ENCODE measurements at places on chromosomes 5 and 9.

GRCh38 chr9:6089300-6089699, 73.9 kb upstream of the RANBP6 start:
- DNase-seq: no peak

GRCh38 chr5:96649681-96650540, 12.3 kb upstream of the CAST start:
- DNase-seq: no peak

GRCh38 chr9:78041971-78042370, 10.4 kb upstream of the GNAQ start:
- no peak for DNase-seq

GRCh38 chr9:98972716-98973115, 29.0 kb downstream of the COL15A1 start:
- DNase-seq: no peak

DNA sequence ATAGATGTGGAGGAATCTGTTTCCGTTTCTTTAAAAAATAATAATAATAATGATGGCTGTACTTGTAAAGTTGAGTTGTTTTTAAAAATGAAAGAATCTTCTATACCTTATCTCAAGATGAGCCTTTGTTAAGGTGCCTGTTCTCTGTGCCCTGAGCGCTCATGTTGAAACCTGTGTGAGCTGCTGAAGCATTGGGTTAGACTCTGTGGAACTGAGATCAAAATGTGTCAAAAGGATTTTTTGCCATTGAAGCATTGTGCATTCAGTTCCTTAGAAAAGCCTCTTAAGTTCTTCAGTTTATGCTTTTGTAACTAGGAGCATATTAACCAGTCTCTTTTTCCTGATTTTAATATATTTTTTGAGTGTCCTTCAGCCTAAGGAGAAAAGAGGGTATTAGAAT, 67.7 kb downstream of the NUP214 start:
- no peak for DNase-seq

Data from iris pigment epithelial cell (primary cell).